Left lung (tissue), 14 donors: ENCODE measurements at places on chromosomes 4 and X. TPM values are rescaled to one million over a fixed set of nuclear protein-coding genes. Genes with fewer than 3 reads are reported as not detected.

DNA sequence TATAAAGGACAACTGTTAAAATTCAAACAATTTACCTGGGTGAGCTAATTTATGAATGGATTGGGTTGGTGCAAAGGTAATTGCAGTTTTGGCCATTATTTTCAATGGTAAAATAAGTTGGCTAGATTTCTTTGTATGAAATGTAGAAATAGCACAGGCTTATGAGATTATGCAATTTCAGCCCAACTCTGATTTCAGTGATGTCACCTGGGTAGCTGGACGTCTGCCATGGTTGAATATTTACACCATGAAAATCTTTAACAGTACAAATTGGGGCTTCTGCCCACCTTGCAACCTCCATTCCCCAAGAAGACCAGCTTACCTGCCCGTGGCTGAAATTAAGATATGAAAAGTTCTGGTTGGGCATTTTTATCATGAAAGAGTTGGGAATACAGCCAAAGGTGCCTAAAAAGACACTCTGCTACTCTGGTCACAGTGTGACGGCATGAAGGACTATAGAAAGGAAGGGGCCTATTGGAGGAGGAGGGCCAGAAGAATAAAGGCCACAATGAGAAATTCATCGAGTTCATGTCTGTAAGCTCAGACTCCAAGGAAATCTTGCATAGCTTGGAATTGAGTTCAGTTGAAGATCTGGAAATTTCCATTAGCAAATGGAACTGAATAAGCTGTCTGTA lies 29.7 kb downstream of the EGF start:
- DNase-seq: peak; percentile 2

DNA sequence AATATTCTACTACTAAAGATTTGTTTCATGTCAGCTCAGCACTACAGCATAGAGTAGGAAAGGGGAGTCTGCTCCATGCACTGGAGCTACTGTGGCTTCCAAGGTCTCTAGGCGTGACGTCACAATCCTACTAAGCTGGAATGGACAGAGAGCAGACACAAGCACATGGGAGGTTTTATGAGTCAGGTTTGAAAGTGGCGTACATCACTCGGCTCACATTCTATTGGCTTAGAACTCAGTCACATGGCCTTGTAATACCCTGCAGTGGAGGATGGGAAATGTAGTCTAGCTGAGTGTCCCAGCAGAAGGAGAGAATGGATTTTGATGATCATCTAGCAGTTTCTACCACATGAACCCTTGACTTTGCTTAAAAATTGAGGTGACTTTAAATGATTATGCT lies 624.8 kb upstream of the ATOH1 start:
- DNase-seq: no peak

- DNase-seq: no peak
These were observed 39.9 kb downstream of the DCX start for GRCh38 chrX:111372086-111372485.

GRCh38 chr4:159779716-159780115 lies 676.8 kb downstream of the RAPGEF2 start:
- no peak for DNase-seq

- DNase-seq: no peak
These were observed 200.0 kb downstream of the RELL1 start for GRCh38 chr4:37486166-37486565.

- DNase-seq: no peak
These were observed 41.3 kb upstream of the CRMP1 start for GRCh38 chr4:5933996-5934831.

Gene GAGE13
- polyA plus RNA-seq: not detected

- no peak for DNase-seq
These were observed 1320.1 kb downstream of the RPA4 start for GRCh38 chrX:98203800-98204199.

DNA sequence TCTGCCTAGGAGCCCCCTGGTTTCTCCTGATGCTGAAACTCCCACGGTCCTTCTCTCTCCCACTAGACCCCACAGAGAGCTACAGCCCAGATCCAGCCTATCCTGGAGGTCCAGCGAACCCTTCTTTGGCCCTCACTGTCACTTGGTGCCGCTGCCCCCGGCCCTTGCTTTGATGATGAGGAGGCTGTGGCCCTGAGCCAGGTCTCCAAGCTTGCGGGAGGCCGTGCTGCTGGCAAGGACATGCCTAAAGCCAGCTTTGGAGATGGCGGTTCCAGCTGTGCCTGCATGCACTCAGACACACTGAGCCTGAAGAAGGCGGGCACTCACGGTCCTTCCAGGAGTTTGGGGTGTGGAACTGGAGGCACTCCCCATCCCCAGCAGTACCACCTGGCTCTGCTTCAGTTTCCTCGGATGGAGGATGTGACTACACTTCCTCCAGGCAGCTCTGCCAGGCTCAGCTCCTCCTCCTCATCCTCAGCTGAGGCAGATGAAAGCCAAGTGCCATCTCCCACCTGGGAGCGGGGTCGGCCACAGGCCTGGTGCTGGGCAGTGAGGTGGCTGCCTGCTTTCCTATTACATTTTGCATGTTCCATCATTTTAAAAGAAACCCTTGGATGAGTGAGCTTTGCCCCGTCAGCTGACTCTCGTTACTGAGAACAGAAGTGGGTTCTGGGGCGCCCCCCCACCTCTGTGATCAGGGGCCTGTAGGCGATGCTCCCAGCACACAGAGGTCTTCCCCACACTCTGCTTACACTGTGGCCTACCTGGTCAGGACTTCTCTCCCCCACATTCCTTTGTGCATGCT lies 9.0 kb downstream of the TNIP2 start:
- peak; percentile 31 for DNase-seq

GRCh38 chr4:74886484-74886883 lies 46.4 kb upstream of the PARM1 start:
- DNase-seq: no peak
